ENCODE measurements at places on chromosomes 7 and 10.

DNA sequence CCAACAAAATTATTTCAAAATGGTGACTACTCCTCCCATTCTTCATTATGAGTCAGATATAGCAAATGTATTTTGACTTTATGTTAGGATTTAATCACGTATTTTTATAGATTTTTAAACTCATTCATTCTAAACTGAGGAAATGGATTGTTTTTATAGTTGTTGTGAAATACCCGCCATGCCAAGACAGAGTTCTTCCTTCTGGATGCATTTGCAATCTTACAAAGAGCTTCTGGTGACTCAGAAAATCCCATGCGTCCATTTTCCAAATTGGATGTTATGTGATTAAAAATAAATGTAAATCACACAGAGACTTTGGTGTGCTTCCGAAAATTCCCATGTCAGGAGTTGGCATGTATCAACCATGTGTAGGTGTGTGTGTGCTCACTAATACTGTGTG is 179.3 kb downstream of the TRIL start:
- no peak for DNase-seq

DNA sequence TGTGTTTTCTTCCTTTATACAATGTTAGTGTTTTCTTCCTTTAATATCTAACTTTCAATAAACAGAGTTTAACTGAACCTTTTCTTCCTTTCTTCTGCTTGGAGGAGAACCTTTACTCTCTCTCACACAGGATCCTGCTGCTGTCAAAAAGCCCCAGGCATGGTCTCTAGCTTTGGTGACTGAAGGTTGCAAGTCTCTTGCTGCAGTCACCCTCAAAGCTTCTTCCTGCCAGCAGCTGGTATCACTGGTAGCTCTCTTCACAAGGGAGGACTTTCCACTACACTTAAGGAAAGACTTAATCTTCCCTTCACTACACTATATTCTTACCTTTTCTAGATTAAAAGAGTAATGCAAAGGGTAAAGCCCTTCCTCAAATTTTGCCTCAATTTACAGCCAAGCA is 153.4 kb downstream of the SGMS1 start:
- DNase-seq: no peak

DNA sequence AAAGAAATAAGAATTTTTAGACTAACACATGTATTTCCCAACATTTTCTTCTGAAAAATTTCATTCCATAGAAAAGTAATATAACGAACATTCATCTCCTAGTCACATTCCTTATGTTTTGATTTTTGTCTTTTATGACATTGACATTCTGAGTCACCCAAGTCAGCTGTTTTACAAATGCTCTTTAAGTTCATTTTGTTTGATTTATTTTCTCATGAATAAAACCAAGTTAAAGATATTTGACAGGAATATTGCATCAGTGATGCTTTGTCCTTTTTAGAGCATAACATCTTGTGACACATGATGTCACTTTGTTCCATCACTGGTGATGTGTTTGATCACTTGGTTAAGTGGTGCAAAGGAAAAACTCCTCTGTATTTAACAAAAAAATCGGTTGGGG is 48.4 kb downstream of the HGF start:
- DNase-seq: no peak

- no peak for DNase-seq
Observed at GRCh38 chr10:5894873-5895272, 4.8 kb downstream of the FBH1 start.

- DNase-seq: no peak
Observed at GRCh38 chr7:50644114-50644513, 78.9 kb upstream of the DDC start.

GRCh38 chr7:12851142-12851541 is 163.7 kb downstream of the ARL4A start:
- no peak for DNase-seq

DNA sequence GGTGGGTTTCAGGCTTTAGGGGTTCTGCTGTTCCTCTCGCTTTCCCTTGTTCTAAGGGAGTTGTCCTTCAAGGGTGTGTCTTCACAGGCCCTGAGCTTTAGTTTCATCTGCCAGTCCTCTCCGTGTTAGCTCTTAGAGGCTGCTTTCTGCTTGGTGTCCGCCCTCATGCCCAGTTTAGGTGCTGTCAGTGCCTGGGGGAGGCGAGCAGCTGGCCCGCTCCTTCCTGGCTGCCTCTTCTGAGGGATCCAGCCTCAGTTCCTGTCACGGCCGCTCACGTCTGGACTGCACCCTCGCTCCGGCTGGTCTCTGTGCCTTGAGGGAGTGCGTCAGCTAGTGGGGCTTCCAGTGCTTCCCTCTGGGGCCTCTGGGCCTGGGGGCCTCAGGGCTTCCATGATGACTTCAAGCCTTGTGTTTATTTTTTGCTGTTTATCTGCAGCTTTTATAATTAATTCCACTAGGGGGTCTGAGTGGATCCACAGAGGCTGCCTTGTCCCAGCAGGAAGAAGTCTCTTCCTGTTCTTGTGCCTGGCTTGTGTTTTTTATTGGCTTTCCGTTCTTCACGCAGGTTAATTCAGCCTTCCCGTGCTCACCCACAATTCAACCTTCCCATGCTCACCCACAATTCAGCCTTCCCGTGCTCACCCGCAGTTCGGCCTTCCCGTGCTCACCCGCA is 33.0 kb downstream of the WDR37 start:
- DNase-seq: no peak

- DNase-seq: no peak
Observed at GRCh38 chr10:85003083-85003482, 674.7 kb downstream of the CCSER2 start.

- no peak for DNase-seq
Observed at GRCh38 chr10:14669576-14669975, 105.1 kb downstream of the FAM107B start.

- DNase-seq: no peak
Observed at GRCh38 chr7:132544999-132545398, 31.3 kb downstream of the PLXNA4 start.

- DNase-seq: no peak
Observed at GRCh38 chr10:96488161-96488935, 25.4 kb downstream of the TLL2 start.

GRCh38 chr10:75281974-75282373 is 46.2 kb upstream of the COMTD1 start:
- DNase-seq: no peak

DNA sequence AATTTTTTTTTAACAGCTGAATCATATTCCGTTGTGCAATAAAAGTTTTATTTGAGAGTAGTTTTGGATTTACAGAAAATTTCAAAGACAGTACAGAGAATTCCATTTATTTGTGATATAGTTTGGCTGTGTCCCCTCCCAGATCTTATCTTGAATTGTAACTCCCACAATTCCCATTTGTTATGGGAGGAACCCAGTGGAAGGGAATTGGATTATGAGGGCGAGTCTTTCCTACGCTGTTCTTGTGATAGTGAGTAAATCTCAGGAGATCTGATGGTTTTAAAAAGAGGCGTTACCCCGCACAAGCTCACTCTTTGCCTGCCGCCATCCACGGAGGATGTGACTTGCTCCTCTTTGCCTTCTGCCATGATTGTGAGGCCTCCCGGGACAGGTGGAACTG is 228.0 kb upstream of the MAGI2 start:
- no peak for DNase-seq

Data from SW 1271 (cell line).